ENCODE measurements at places on chromosomes 5 and 9.

GRCh38 chr5:116672203-116672602 lies 97.6 kb upstream of the SEMA6A start:
- DNase-seq, result peak; percentile 11

GRCh38 chr5:163772644-163773043 lies 267.2 kb downstream of the MAT2B start:
- DNase-seq, result no peak

GRCh38 chr5:81232464-81233079 lies 550 bp upstream of the CKMT2 start:
- no peak for DNase-seq

- DNase-seq, result no peak
Measured at GRCh38 chr5:34914671-34915138, 599 bp downstream of the RAD1 start.
